Bronchial smooth muscle cell (primary cell): ENCODE measurements at places on chromosomes 2 and 18. TPM values are rescaled to one million over a fixed set of nuclear protein-coding genes. Genes with fewer than 3 reads are reported as not detected.

Gene METAP1D
- 4.9 and 5.2 TPM in 2 replicates for total RNA-seq

Gene LRRC30
- total RNA-seq: not detected in 2 replicates

Gene CNGA3
- total RNA-seq: 0.16 TPM in 1 of 2 replicates, not detected in the other

Gene POMC
- 1.4 TPM in 1 of 2 replicates, not detected in the other for total RNA-seq

Gene AKAIN1
- total RNA-seq: not detected in 2 replicates

Gene MARCO
- not detected in 2 replicates for total RNA-seq

Gene GIGYF2
- 44.6 and 67.7 TPM in 2 replicates for total RNA-seq

Gene TRIM54
- total RNA-seq: 0.09 TPM in 1 of 2 replicates, not detected in the other

Gene CHRNG
- total RNA-seq: not detected in 2 replicates

Gene MROH2A
- total RNA-seq: under 0.01 TPM in 1 of 2 replicates, not detected in the other

Gene VWC2L
- total RNA-seq: under 0.01 TPM in 1 of 2 replicates, not detected in the other

Gene VSNL1
- 0.17 and 0.47 TPM in 2 replicates for total RNA-seq

Gene SERPINB12
- total RNA-seq: not detected in 2 replicates

Gene PASK
- 2.5 and 3.9 TPM in 2 replicates for total RNA-seq

Gene TSN
- total RNA-seq: 23.1 and 35.3 TPM in 2 replicates

Gene GAL3ST2
- total RNA-seq: 0.09 and 0.16 TPM in 2 replicates

Gene ME2
- 19.2 and 24.1 TPM in 2 replicates for total RNA-seq

Gene SERPINB10
- total RNA-seq: not detected in 2 replicates
